ENCODE measurements at places on chromosomes 7 and 10. TPM values are rescaled to one million over a fixed set of nuclear protein-coding genes. Genes with fewer than 3 reads are reported as not detected.

The GPRIN2 gene
- total RNA-seq = 29.2 TPM

DNA sequence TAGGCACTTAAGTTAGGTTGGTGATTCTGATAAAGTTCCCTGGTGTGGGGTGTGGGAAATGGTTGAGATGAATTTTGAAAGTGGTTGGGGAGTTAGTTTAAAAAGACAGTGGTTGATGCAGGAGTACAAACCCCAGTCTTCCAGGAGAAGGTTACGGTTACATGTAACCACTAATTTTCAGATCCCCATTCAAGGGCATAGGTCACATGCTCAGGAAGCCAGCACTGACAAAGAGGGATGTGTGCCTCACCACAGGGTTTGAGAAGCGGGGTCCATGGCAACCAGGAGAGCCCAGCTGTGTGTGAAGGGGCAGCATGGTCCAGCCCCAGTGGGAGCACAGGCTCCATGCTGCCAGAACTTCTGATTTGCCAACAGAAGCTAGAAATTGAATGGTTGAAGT is 144.2 kb downstream of the MDFIC start:
- DNase-seq = no peak

- no peak for DNase-seq
Measured at GRCh38 chr7:46129831-46130230, 208.8 kb upstream of the IGFBP3 start.

DNA sequence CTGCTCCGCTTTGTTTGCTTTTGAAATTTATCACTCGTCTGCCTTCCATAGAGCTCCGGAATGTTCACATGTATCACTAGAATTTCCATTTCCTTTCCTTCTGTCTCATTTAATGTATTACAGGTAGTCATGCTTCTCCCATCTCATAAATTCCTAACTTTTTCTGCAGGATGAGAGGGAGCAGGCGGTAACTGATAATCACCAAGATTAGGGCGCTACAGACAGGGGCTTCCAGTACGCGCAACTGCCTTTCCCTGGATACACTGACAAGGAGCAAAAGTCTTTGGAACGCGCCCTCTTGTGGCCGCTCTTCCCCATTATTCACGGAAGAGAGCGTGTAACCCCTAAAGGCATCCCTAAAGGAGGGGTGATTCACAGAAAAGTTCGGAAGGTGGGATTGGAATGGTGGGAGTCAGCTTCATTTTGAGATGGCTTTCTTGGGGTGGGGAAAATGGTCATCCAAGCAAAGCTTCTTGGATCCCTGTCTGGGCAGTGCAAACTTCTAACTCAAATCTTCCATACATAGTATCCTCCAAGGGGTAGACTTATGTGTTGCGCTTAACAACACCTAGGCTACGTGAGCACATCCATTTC is 6.5 kb downstream of the INHBA start:
- DNase-seq = no peak

DNA sequence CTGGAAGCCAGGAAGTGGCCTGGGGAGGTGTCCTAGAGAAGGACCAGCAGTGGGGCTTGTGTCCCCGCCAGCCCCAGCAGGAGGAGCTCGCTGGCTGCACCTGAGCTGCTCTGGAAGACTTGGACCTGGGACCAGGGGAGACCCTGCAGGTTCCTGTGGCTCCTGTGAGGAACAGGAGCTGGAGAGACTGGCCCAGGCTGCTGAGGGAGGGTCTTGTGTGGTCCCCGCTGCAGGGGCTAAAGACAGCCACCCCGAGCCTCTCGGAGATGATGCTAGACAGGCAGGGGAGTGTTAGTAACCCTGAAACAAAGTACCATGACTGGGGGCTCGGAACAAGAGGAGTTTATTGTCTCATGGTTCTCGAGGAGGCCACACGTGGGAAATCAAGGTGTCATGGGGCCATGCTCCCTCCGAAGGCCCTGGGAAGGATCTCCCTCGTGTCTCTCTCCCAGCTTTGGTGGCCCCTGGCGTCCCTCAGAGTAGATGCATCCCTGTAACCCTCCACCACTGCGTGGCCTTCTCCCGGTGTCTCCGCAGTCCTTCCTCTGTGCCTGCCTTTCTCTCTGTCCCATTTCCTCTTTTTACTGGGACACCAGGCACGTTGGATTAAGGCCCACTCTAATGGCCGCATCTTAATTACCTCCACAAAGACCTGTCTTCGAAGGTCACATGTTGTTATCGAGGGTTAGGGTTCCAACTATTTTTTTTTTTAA is 348.4 kb downstream of the GLRX3 start:
- DNase-seq = no peak

Measured in renal cortical epithelial cell (primary cell).